ENCODE measurements at places on chromosomes 2 and 18.
A peak's percentile ranks its signal among the peaks of the same experiment; 100 is the strongest.

DNA sequence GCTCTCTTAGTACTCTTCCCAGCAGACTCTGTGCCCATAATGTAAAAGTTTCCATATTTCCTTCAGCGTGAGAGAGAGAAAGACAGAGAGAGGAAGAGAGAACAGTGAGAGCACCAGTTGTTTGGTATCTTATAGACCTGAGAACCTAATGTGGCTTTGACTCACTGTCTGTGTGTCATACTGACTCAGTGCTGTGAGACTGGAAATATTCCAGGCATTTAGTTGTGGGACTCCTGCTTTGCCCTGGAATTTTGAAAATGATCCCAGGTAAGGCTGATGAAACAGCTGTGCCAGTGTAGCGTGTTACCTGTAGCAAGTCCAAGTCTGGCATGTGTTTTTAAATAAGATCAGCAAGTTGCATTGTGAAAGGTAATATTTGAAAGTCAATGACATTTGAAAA, 87.9 kb upstream of the KCNH7 start:
- DNase-seq: no peak

DNA sequence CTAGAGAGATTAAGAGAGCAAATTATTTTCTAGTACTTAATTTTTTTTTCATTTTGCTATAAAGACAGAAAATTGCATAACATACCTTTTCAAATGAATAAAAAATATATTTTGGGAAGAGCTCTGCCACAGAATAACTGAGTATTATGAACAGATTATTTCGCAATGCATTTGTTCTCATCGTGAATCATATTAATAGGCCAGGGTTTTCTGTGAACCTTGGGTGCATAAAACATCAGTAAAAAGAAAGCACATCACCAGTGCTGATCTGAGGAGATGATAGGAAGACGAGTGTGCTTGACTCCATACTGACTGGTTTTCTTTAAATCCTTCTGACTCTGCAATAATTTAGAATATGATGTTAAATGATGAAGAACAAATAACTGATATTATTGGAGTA, 409.1 kb downstream of the CPS1 start:
- no peak for DNase-seq

- no peak for DNase-seq
Measured at GRCh38 chr2:168632709-168633121, 169.7 kb upstream of the NOSTRIN start.

GRCh38 chr2:238854699-238855229, 6.9 kb downstream of the TWIST2 start:
- DNase-seq: no peak

DNA sequence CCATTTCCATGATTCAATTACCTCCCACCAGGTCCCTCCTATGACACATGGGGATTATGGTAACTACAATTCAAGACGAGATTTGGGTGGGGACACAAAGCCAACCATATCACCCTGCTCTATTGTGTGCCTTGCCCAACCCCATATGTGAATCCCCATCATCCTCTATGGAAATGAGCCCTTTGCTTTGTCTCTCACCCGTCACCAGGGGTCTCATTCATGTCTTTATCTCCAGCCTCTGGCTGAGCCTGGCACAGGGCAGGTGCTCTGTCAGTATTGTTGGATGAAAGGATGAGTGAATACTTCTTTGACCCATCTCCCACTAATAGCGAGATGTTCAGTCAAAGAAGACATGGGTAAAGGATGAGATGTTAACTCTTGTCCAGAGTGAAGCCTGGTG, 116.6 kb upstream of the LGALSL start:
- no peak for DNase-seq

DNA sequence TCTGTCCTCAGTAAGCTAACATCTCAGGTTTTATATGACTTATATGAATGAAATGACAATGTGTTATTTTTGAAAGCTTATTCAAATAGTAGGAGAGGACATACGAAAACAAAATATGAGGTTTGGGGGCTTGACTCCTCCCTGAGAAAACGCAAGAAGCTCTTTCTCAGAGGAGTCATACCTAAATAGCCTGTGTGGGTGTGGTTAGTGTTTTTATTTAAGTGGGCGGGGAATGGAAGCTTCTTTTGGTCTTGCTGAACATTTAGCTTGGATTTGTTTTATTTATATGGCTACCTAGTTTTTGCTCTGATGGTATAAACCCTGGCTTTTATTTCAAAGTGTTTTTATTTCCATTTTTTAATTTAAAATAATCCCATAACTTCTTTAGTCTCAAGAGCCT, 72.1 kb upstream of the DSG1 start:
- no peak for DNase-seq

DNA sequence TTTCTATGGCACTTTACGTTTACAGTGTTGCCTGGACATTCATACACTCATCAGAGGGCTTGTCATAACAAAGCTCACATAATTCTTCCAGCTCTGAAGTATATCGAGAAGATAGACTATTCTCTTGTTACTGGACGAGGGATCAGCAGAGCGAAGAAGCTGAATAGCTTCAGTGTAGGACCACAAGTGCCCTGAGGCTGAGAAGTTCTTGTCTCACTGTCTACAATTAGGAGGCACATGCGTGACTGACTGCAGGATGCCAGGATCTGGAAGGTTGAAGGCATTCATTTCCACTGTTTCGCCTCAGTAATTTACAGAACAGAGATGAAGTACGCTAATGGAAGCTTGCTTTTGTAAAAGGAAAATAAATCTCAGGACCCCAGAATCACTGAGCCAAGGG, 9.6 kb downstream of the SH3YL1 start:
- no peak for DNase-seq

GRCh38 chr2:202679980-202680379, 45.2 kb downstream of the FAM117B start:
- no peak for DNase-seq

- DNase-seq: no peak
Measured at GRCh38 chr18:23228102-23229061, 93.1 kb downstream of the CABLES1 start.

GRCh38 chr2:24920098-24920808, at the start of gene ADCY3:
TSS of gene ADCY3 (minus strand) at chr2:24920237. CDS start at chr2:24918987, 1,250 bp downstream.
- peak; percentile 49 for DNase-seq

DNA sequence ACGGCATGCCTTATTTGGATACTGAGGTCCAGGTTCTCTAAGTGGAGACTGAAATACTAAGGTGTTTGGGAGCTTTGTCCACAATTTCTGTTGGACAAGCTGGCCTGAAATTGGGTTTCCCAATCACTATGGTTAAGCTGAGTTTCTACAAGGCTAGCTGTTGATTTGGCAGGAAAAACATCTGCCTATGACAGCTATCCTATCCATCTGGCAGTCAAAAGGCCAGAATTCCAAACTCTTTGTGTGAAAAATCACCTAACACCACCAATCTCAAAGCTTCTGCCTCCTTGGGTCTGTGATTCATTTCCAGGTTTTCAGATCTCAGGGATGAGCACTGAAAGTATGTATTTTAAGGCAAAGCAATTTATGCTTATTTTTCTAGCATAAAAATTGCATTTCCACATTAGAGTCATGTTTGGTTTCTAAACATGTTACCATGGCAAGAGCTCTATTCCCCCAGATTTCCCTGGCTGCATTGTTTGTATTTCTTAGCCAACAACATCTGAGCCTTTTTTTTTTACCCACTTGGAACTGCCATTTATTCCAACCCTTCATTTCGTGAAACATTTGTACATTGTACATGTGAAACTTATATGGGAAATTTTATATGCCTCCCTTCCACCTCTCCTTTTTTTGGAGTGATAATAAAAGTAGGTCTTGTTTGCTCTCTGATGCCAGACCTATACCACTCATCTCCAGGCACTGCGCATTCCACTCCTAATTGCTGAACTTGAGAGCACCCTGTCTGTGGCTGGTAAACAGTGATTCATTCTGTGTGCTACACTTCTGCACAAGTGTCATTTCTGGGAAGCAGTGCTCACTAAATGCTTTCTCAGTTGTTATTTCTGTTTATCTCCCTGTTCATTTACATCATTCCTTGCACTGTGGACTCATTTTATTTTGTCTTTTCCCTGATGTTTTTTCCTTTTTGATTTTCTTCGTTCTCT, 15.9 kb upstream of the CCDC85A start:
- no peak for DNase-seq

DNA sequence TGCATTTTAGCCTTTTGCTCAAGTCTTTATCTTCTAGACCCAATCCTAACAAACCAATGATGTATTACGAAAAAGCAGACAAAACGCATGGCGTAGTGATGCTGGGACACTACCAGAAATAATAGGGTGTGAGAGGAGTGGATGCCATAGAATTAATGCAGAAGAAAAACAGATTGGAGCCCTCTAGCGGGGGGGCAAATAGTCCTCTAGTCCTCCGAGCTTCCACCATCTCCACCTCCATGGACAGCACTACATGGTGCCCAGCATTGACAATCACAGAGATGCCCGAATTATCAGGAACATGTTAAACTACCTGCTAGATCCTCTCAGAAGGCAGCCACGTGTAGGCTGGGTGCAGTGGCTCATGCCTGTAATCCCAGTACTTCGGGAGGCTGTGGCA, 15.4 kb upstream of the ROCK2 start:
- DNase-seq: no peak

DNA sequence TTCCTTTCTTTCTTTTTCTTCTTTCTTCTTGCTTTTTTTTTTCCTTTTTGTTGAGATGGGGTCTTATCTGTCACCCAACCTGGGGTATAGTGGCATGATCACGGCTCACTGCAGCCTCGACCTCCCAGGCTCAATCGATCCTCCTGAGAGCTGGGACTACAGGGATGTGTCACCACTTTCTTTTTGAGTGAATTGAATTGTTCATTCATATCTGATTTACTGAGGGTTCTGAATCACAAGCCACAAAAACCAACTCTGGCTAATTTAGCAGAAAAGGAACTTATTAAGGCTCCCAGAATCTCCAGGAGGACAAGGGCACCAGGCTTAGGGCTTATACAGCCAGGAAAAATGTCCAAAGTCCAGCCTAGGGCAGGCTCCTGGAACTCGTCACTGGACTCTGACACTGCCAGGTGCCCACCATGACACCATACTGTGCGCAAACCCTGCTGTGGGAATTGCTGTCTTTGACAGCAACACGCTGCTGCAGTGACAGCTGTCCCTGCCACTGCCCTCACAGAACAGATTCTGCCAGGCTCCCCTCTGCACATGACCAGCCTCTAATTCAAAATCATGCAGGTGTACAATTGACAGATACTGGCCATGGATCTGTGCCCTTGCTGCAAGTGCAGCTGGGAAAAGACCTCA, 42.9 kb upstream of the EML6 start:
- DNase-seq: peak; percentile 31
